Posterior vena cava (tissue), 2 donors: ENCODE measurements at places on chromosomes 1 and 21. TPM values are rescaled to one million over a fixed set of nuclear protein-coding genes. Genes with fewer than 3 reads are reported as not detected.

Gene C1orf116
- not detected for total RNA-seq

DNA sequence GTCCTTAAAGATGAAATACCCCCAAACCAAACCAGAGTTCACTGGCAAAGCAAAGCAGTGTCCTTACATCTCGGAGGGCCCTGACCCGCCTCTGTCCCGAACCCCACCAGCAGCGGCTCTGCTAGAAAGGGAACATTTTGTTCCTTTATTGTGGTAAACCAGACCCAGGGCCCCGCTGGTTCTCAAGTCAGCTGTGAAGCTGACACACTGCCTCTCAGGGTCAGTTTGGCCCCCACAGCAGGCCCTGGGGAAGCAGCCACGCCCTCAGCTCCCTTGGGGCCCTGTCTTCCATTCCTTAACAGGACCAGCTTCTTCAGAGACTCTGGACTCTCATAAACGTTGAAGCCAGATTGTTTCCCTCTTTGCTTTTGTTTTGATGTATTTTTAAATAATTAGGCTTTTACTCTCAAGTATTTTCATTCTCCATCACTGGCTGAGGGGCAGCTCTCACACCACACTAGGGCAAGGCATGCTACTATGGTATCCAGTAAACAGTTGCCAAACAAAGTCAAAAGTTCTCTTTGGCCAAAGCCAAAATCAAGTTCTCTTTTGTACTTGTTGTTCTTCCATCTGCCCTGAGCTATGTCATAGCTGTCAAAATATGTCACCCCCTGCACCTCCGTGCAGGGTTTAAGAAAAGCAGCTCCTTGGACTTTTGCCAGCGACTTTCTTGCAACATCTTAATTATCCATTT lies 61.1 kb upstream of the ANGPTL1 start:
- peak; percentile 94 for DNase-seq

DNA sequence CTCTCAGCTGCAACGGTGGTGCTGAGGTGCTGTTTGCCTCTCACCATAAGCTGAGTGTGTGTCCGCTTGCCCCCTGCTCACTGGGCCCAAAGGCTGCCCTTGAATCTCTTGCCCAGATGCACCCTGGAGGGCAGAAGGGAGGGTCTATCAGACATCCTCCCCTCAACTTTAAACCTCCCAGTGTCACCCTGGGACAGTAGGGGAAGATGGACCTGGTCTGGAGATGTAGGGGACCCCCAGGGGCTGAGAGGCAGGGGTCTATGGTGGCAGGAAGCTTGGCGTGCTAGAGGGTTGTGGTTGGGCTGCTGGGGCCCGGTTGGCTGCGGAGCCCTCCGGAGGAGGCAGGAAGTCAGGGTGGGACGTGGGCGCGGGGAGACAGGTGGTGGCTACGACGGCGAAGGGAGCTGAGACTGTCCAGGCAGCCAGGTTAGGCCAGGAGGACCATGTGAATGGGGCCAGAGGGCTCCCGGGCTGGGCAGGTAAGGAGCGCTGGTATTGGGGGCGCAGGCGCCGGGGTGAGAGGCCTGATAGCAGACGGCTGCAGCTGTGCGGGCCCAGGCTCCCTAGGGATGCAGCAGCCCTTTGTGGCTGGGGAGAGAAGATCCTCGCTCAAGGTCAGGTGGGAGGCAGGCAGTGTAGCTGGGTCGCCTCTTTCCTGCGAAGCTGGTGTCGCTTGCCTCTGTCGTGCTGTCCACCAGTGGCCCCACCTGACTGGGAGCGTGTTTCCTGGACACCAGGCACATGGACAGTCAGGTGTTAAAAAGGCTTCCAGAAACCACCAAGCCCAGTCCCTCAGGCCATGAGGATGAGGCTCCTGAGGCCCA lies at the start of gene LCK:
Gene LCK (plus strand): TSS at position 373 of the 824 bp plus-strand sequence. CDS start 23,065 bp downstream, outside the sequence.
- no peak for DNase-seq

Gene CDA
- total RNA-seq, result 9.1 TPM
